ENCODE measurements at places on chromosomes 6 and 20.

DNA sequence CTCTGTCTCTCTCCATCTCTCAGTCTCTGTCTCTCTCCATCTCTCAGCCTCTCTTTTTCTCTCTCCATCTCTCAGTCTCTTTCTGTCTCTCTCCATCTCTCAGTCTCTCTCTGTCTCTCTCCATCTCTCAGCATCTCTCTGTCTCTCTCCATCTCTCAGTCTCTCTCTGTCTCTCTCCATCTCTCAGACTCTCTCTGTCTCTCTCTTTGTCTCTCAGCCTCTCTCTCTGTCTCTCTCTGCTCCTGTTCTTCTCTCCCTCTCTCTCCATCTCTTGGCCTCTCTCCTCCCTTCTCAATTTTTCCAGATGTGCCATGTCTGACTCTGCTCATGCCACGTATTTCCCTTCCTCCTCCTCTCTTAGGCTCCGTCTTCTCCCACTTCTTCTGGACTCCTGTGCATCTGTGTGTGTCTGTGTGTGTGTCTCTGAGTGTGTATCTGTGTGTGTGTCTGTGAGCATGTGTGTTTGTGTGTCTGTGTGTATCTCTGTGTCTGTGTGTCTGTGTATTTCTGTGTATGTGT is 72.7 kb downstream of the SRC start:
- no peak for DNase-seq

- no peak for DNase-seq
Observed at GRCh38 chr20:46558511-46558959, 8.1 kb upstream of the OCSTAMP start.

- DNase-seq: no peak
Observed at GRCh38 chr20:46362921-46363867, 43.2 kb downstream of the ELMO2 start.

DNA sequence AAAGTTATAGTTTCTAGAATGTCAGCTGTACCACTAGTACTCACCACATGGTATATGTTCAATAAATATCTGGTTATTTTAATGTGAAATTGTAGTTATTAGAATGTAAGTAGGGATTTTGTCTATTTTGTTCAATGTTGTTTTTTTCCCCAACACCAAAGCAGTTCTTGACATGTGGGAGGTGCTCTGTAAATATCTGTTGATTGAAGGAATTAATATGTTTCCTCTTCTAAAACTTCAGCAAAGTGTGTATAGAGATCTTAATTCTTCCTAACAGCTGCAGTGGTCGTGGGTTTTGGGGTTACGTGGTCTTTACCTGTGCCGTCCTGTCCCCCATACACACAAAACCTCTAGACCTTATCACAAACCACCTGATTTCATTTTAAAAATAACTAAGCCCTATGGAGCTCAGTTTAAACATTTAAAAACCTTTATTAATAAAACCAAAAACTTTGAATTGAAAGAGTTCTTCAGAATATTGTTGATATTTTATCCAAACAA is 471.9 kb upstream of the SOX4 start:
- no peak for DNase-seq

DNA sequence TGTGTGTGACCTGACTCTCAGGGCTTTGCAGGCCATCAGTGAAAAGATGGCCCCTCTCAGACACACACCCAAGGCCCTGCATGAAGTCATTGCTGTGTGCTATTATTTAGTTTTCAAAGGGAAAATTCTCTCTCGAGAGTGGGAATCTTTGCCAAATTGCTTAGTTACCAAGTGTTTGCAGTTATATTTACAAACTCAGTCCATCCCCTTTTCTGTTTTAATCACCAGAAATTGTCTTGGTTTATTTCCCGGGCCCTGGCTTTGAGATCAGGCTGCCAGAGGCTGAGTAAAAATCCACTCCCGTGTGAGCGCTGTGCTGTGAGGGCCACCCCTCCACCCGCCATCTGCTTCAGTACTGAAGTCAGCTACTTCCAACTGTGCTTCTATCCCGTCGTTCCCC is 163.1 kb downstream of the SOD2 start:
- no peak for DNase-seq

GRCh38 chr20:4987130-4987529 is 14.2 kb downstream of the SLC23A2 start:
- DNase-seq: no peak

GRCh38 chr6:168734523-168734922 is 293.5 kb downstream of the SMOC2 start:
- DNase-seq: no peak

- no peak for DNase-seq
Observed at GRCh38 chr6:129368076-129368475, 341.9 kb downstream of the ARHGAP18 start.

DNA sequence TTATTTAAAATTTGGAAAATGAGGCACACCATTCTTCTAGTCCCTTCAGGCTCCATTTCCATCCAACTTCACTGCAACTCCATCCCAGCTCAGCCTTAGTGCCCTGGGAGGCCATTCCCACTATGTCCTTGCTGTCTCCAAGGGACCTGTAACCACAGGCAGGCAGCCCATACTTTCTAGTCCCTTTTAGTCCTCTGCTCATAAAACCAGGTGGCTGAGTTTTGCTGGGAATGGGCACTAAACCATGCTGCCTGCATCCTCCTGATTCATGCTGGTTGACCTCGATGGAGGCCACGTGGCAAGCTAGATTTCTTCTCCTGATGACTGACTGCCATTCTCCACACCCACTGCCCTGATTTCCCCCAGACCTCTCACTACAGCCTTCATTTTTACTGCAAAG is 27.5 kb upstream of the MYMX start:
- no peak for DNase-seq

DNA sequence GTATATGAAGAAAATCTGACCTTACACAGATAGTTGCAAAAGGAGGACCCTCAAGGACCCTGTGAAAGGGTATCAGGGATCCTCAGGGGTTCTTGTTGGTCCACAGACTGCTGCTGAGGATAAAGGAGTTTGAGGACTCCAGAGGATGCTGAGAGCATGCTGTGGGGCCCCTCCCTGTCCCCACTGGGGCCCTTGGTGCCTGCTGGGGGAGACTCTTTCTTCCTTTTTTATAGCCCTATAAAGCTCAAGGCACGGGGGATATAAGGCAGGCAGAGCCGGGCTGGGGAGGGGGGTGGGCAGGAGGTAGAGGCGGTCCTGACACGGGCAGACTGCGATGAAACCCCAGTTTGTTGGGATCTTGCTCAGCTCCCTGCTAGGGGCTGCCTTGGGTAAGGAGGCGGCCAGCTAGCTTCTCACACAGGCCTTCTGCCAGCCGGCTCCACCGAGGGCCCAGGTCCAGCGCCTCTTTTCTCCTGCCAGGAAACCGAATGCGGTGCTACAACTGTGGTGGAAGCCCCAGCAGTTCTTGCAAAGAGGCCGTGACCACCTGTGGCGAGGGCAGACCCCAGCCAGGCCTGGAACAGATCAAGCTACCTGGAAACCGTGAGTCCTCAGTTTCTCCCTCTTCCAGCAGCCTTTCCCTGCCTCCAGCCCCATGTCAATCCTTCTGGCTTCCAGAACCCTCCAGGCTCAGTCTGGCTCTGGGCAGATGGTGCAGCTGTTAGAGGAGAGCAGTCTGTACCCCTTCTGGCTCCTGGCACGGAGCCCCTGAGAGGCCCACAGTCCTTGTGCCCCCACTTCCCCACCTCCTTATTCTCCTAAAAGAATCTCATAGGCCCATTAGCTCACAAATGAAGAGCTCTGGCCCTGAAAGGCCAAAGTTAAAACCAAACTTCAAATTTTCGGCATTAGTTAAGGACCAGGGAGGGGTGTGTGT is at the start of gene LY6G6D:
Gene LY6G6D (plus strand): TSS at position 327 of the 937 bp plus-strand sequence. CDS start 8 bp downstream, at position 335.
- DNase-seq: no peak

- DNase-seq: no peak
Observed at GRCh38 chr6:67131827-67132226, 1424.8 kb upstream of the EYS start.

DNA sequence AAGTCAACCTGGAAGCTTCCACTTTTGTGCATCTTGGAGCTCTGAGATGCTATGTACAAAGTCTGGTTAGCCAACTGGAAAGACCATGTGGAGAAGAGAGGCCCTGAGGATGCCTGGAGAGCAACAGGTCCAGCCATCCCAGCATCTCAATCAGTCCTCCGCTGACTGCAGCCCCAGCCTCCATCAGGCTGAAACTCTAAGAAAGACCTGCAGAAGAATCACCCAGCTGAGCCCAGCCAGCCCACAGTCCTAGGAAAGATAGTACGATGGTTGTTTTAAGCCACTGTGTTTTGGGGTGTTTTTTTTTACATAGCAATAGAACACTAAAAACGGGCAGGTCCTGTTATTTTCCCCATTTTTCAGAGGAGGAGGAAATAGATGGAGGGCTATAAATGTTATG is 84.0 kb downstream of the NCR2 start:
- DNase-seq: no peak

- DNase-seq: peak; percentile 70
Observed at GRCh38 chr20:35600993-35601973, 14.3 kb upstream of the SPAG4 start.

DNA sequence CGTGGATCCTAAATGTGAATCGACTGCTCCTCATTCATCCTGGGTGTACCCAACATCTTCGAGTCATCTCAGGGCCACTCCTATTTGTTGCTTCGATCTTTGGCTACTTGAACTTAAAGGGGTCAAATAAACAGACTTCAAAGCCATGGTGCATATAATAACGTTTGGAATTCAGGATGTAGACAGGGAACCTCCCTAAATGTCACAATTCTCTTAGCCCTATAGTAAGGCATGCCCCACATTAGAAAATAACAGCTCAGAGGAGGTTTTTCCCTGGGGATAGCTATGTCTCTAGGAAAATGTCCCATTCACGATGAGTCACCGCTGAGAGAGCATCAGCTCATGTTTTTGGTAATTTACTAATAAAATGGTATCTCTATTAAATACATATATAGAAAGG is 54.8 kb upstream of the BMP6 start:
- DNase-seq: no peak

GRCh38 chr6:34705241-34705640 is 8.7 kb upstream of the ILRUN start:
- no peak for DNase-seq

DNA sequence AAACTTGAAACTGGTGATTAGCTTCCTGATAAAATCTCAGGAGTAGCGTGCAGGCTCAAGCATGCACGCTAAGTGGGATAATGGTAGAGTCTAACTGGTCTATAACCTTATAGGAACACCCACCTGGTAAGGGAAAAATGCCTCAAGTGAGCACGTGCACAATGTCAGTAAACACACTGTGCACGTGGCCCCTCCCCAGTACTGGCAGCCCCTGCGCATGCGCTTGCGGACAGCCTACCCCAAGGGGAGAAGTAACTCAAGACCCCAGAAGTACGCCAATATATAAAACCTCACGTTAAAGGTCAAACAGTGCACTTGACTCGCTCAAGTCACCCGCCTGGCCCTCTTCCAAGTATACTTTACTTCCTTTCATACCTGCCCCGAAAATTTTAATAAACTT is 23.1 kb upstream of the DOK5 start:
- no peak for DNase-seq

GRCh38 chr6:166389119-166389518 is 6.4 kb upstream of the MPC1 start:
- no peak for DNase-seq

GRCh38 chr20:39358052-39358451 is 395.9 kb downstream of the DHX35 start:
- no peak for DNase-seq

- DNase-seq: no peak
Observed at GRCh38 chr6:138393871-138394783, 9.9 kb upstream of the HEBP2 start.

DNA sequence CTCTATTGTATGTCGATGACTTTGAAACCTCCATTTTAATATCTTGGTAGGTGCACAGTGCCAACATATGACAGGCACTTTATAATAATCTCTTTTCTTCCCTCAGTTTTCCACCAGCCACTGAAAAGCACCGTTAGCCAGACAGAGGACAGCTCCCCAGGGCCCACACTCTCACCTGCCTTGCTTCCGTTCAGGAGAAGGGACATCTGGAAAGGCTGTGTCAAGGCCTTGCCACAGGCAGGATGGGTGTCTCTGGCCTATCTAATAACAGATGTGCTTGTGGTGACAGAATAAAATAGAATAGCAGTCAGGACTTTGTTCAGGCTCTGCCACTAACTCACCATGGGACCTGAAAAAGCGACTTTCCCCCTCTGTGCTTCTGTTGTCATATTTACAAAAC is 75.5 kb upstream of the CCDC167 start:
- no peak for DNase-seq

DNA sequence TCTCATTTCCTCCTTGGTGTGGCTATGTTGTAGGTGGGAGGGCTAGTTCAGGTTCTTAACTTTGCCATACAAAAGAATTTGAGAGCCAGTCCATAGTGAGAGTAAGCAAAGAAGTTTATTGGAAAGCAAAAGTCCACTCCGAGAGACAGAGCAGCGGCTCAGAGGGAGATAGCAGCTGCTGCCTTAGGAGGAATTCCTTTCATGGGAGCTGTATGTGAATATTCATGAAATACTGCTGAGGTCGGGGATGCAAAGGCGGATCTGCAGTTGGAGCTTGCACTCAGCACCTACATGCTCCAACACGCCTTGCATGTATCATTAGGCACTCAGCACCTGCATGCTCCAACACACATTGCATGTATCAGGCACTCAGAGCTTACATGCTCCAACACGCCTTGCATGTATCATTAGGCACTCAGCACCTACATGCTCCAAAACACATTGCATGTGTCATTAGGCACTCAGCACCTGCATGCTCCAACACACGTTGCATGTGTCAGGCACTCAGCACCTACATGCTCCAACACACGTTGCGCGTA is 54.9 kb downstream of the CDH4 start:
- DNase-seq: no peak

DNA sequence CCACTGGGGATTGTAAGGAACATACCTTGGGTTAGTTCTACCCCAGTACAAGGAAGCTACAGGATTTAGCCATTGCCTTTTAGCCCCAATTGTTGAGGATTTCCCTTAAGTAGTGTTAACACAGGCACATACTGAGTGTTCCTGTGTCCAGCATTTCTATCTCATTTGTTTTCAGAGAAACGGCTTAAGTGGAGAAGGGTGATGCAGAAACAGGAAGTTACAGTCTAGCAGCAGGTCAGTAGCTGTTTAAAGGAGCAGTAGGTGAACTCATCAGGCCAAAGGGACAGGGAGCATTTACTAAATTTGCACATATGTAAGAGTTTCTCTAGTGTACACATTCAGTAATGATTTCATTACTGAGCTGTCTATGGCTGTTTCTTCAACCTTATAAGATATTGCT is 644.2 kb upstream of the GJE1 start:
- DNase-seq: no peak

GRCh38 chr6:156720691-156721685 is 56.2 kb upstream of the ARID1B start:
- no peak for DNase-seq

- no peak for DNase-seq
Observed at GRCh38 chr6:51410453-51410852, 591.8 kb downstream of the TFAP2B start.

DNA sequence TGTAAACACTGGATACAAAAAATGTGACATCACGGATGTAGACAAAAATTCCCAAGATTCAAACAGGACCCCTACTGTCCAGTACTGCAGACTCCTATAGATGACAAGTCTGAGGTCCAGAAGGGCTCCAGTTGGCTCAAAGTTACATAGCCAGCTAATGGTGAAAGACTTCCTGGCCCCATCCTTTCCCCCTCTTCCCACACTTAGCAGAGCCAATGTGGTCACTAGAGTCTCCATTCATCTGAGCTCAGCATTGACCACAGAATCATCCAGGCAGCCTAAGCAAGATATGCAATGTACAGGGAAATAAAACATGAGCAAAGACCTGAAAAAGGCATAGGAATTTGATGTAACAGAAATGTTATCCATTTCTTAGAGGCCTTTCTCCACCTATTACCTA is 180.5 kb downstream of the ADAT2 start:
- no peak for DNase-seq
